ENCODE measurements at places on chromosomes 2 and 18.

DNA sequence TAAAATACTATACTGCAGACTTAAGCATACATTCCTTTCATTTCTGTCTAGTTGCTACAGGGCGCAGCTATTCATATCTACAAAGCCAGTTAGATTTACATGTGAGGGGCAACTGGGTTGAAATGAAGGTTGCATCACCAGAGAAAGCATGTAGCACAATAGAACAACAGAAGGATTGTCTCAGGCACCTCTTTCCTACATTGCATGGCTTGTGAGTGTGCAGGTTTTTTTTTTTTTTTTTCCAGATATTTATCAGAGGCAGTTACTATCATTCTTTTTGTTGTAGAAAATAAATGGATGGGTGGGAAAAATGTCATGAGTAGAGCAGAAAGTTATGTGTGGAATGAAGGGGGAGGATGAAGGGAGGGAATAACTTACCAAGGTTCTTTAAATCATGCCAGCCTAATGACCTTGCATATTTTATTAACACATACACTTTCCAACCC lies 86.8 kb downstream of the ERBB4 start:
- peak; percentile 54 for DNase-seq

DNA sequence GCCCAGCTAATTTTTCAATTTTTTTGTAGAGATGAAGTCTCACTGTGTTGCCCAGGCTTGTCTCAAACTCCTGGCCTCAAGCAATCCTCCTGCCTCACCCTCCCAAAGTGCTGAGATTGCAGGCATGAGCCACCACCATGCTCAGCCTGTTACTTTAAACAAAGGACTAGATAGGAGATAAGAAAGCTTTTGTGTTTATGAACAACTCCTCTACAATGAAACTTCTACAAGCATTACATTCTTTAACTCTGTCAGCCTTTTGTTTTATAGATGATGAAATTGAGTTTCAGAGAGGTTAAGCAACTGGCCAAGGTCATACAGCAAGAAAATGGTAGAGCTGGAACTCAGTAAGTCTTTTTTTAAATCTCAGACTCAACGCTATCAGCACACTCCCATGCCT lies 22.7 kb downstream of the ALPK2 start:
- DNase-seq = no peak

- DNase-seq = no peak
Observed at GRCh38 chr2:101581675-101582299, 106.9 kb upstream of the RFX8 start.

DNA sequence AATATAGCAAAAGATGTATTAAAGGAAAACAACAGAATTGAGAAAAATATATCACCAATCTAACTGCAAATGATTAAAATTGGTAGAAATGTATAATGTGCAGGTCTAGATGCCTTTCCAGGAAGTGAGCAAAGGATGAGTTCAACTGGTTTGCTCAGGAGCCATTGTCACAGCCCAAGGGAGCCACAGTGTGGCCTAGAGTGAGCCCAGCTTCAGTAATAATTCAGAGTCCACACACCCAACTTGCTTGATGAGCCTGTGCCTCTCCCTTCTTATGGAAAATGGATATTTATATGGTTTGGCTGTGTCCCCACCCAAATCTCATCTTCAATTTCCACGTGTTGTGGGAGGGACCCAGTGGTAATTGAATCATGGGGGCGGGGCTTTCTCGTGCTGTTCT lies 92.2 kb upstream of the ASAP2 start:
- peak; percentile 32 for DNase-seq

DNA sequence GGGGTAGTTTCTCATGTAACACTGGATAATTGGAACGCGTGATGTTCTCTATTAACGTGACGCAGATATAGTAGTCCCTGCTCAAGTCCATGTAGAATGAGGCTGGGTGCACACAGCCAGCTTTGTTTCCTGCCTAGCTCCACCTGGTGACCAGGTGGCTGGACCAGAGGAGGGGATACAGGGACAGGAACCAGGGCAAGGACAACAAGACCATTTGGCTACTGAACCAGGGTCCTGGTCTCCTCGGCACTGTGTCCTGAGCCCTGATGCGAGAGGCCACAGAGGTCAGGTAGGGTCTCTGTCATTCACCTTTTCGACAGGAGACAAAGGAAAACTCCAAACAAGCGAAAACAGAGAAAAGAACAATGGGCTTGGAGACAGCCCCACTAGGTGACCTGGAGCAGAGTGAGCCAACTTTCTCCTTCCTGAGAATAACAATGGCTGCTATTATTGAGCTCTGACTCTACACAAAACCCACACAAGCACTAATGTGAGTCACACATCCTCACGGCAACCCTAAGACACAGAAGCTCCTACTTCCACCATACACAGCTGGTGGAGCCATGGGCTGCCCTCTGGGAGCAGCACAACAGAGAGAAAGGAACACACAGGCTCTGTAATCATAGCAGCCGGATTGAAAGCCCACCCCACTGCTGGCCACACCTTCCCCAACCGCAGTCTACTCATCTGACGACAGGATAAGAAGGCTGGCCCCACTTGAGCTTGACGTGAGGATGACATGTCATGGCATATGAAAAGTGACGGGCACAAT lies 67.3 kb upstream of the TEX51 start:
- DNase-seq = no peak

DNA sequence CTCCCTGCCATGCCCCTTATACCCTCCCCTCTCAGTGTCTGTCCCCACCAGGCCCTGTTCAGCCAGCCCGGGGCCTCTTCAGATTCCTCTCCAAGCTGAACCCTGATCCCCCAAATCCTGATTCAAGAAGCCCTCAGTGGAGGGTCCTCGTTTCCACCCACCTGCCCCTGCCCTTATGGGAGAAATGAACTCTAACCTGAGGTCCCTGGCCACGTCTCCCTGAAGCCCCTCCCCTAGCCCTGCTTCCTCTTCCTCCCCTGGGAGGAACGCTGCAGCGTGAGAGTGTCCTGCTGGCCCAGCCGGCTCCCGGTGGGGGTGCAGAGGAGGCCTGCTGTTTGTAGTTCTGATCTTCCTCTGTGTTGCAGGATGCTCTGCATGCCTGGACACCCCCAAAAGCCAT lies 56.7 kb upstream of the GLI2 start:
- no peak for DNase-seq

GRCh38 chr18:73981796-73982195 lies 165.8 kb downstream of the FBXO15 start:
- no peak for DNase-seq

GRCh38 chr2:216033403-216033802 lies 20.1 kb upstream of the MREG start:
- no peak for DNase-seq

Data from GM23248 (cell line).